Vagina (tissue), 2 donors: ENCODE measurements at places on chromosomes 1 and 21.
A peak's percentile ranks its signal among the peaks of the same experiment; 100 is the strongest.

GRCh38 chr1:37655274-37655673, 20.6 kb upstream of the RSPO1 start:
- DNase-seq, result no peak

DNA sequence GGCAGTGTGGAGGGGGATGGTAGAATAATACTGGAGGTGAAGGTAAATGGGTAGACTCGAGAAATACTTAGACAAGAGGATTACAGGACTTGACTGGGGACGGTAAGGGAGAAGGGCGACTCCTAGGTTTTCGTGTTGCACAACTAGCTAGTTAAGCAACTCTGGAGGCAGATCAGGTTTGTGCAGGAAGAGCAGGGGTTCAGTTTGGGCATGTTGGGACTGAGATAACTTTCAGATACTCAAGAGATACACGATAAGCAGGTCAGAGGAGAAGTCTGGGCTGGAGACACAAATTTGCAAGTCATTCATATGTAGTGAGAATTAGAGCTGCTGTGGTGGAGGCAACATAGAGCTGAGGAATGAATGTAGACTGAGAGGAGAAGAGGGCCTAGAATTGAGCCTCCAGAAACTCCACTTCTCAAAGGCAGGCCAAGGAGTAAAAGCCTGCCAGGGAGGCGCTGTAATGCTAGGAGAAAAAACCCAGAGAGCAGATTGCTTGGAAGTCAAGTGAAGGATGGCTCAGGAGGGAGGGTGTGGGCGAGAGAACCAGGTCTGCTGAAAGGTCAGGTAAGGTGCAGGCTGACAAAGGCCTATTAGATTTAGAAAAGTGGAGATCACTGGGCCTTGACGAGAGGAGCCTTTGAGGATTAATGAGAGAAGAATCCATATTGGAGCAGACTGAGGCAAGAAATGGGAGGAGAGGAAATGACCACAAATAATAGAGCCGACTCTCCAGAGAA, 20.8 kb downstream of the MAB21L3 start:
- DNase-seq, result peak; percentile 67

DNA sequence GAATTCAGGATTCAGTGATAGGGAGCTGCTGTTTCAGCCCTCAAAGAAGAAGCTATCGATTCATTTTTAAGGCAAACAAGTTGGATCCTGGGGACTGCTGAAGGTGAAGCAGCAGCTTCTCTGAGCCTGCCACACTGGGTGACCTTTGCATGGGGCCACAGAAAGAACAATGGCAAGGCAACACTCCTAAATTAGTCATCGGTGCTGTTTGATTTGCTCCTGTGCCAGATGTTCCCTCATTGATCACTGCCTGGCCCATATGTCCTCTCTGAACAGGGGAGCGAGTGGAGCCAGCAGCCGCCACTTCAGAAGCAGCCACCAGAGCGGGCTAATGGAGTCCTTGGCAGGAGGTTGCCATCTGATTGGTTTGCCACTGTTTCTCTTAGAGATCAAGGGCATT, 391.5 kb downstream of the NTNG1 start:
- DNase-seq, result no peak

DNA sequence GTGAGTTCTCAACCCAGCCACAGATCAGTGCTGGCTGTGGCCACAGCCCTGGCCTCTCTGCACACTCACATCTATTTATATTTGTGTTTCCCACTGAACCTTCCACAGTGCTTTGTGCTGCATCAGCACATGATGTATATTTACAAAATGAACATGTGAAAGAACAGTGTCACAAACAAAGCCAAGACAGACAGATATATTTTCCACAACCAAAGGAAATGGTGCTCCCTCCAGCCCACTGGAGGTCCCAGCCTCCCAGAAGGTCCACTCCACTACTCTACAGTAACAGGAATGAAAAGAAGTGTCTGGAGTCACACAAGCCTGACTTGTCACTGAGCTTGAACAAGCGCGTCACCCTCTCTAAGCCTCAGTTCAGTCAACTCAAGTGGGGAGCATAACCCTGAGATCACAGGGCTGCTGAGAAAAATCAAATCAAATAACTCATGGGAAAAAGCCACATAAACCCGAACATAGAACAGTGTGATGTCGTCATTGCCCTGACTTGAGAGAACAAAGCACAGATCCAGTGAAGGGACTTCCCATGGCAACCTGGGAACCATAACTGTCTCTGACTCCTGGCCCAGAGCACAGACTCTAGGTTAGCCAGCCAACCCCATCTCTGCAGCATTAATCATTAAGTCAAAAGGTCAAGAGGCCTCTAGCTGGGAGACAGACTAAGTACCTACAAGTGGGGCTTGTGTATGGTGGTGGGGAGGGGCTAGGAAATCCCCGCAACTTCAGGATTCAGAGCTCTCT, 121.2 kb downstream of the TRABD2B start:
- DNase-seq, result no peak

DNA sequence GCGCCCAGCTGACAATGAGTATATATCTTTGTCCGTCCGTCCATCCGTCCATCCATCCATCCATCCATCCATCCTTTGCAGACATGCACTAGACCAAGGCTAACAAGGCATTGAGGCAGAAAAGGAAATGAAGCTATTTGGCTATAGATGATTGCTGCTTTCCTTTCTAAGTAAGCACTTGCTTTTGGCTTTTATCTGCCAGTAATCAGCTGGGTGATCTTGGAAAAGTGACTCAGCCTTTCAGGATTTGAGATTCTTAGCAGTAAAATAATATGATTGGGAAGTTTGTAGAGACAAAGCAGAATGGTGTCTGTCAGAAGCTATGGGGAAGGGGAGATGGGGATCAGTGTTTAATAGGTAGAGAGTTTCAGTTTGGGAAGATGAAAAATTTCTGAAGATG, 22.7 kb downstream of the ZFYVE9 start:
- no peak for DNase-seq
